ENCODE measurements at places on chromosomes 3 and 15. TPM values are rescaled to one million over a fixed set of nuclear protein-coding genes. Genes with fewer than 3 reads are reported as not detected.

The CDAN1 gene
- 32.5 TPM for total RNA-seq

DNA sequence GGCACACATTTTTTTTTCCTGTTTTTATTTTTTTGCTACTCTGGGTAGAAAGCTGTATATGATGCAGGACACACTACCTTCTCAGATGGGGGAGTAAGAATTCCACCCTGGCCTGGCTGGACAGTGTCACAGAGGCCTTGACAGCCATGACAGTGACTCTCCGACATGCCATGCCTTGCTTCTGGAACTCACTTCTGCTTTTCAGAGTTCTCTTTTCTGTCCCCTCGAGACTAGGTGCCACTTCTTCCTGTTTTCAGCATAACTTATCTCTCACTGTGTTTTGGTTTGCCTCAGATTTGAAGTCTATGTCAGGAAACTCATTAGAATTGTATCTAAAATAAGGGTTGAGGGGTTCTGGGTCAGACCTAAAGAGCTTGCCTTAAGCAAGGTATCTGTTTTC, 69.1 kb upstream of the SEC13 start:
- no peak for DNase-seq

GRCh38 chr3:123621186-123621849, 36.5 kb upstream of the HACD2 start:
- DNase-seq, result no peak

GRCh38 chr3:141920701-141921100, 44.3 kb downstream of the ATP1B3 start:
- no peak for DNase-seq
